ENCODE measurements at places on chromosomes 11 and 22. TPM values are rescaled to one million over a fixed set of nuclear protein-coding genes. Genes with fewer than 3 reads are reported as not detected.

The CHST1 gene
- total RNA-seq: 3.0 TPM

The OR5A1 gene
- not detected for total RNA-seq

The TRIM29 gene
- 1,294 TPM for total RNA-seq

The C11orf97 gene
- not detected for total RNA-seq

The FBLN1 gene
- total RNA-seq: 39.5 TPM

The CBX6 gene
- 5.6 TPM for total RNA-seq

The OR4C46 gene
- not detected for total RNA-seq

The SPON1 gene
- 3.1 TPM for total RNA-seq

The FGF4 gene
- not detected for total RNA-seq

The TMPRSS13 gene
- 29.9 TPM for total RNA-seq

The MRGPRE gene
- not detected for total RNA-seq

The CBLIF gene
- total RNA-seq: not detected

The RAB36 gene
- 4.1 TPM for total RNA-seq

The TPH1 gene
- total RNA-seq: 0.08 TPM

The PRR33 gene
- not detected for total RNA-seq

The EMID1 gene
- 0.84 TPM for total RNA-seq

The MRGPRX3 gene
- 1.9 TPM for total RNA-seq

The PRPF19 gene
- 94.9 TPM for total RNA-seq

The DDI1 gene
- total RNA-seq: not detected

The PTGDR2 gene
- total RNA-seq: 0.12 TPM

The KLHDC7B gene
- total RNA-seq: 0.20 TPM

The PGM2L1 gene
- total RNA-seq: 1.1 TPM

The TNNI2 gene
- 4.4 TPM for total RNA-seq

The MAPK8IP2 gene
- total RNA-seq: 2.3 TPM

The CCDC116 gene
- total RNA-seq: not detected

The CFAP300 gene
- total RNA-seq: 0.80 TPM

The ANKK1 gene
- total RNA-seq: 0.72 TPM

The CHRNA10 gene
- total RNA-seq: 0.64 TPM

The BUD13 gene
- 9.1 TPM for total RNA-seq

The UPK3A gene
- not detected for total RNA-seq

The BANF1 gene
- total RNA-seq: 145 TPM

The MGAT3 gene
- 0.44 TPM for total RNA-seq

The TYR gene
- total RNA-seq: not detected

The SCGB2A2 gene
- not detected for total RNA-seq

The OR51B5 gene
- total RNA-seq: not detected

The RAG1 gene
- 0.12 TPM for total RNA-seq

The NNMT gene
- 16.8 TPM for total RNA-seq

The CSF2RB gene
- 1.00 TPM for total RNA-seq

The IFITM10 gene
- total RNA-seq: 0.96 TPM

The FIBIN gene
- total RNA-seq: 1.2 TPM

The SLC22A25 gene
- not detected for total RNA-seq

The CCDC81 gene
- 0.28 TPM for total RNA-seq

The OR4D9 gene
- total RNA-seq: not detected

The ACR gene
- total RNA-seq: 0.40 TPM

The KLHL35 gene
- 0.84 TPM for total RNA-seq

The ISX gene
- not detected for total RNA-seq

The SIAE gene
- total RNA-seq: 28.3 TPM

The P2RY2 gene
- 44.3 TPM for total RNA-seq

The TMEM86A gene
- 1.1 TPM for total RNA-seq

The YAP1 gene
- 95.2 TPM for total RNA-seq

The PSMA1 gene
- 106 TPM for total RNA-seq

The BEST1 gene
- total RNA-seq: 0.44 TPM
